ENCODE measurements at places on chromosomes 11 and 22.
A peak's percentile ranks its signal among the peaks of the same experiment; 100 is the strongest.

GRCh38 chr22:36926721-36927435 is 13.4 kb downstream of the CSF2RB start:
- no peak for DNase-seq

GRCh38 chr11:115903179-115903578 is 399.0 kb upstream of the CADM1 start:
- DNase-seq = no peak

DNA sequence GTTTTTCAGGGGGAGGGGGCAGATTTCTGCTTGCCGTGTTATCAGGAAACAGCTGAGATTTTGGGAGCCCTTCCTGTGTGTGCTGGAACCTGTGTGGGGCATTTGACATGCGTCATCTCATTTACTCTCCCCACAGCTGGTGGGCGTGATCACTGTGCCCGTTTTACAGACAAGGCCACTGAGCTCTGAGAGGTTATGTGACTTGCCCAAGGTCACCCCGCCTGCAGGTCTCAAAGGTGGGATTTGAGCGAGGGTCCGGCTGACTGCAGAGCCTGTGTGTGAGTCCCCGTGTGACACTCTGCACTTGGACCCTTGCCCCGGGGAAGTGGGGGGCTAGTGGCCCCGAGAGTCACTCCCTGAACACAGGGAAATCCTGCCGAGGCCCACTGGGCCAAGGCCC is 48.5 kb upstream of the GCAT start:
- DNase-seq = no peak

DNA sequence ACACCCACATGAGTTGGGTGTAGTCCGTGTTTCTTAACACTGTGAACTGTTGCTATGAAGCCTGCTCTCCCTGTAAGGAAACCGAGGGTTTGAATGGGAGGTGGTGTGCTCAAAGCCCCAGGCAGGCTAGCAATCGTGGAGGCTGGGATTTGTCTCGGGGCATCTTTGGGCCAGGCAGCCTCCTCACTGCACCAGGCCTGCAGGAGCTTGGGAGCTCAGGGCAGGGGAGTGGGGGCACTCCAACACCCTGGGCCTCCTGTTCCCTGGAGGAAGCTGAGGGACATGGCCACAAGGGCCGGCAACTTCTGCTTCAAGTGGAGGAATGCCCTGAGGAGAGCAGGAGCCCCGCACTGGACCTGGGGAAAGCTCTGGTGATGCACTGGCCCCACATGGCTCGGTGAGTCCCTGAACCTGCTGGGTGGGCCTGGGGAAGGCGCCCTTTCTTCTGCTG is 164.7 kb upstream of the B3GAT1 start:
- DNase-seq = no peak

- DNase-seq = no peak
Measured at GRCh38 chr22:20034143-20034542, 13.2 kb downstream of the TANGO2 start.

GRCh38 chr11:70117567-70118145 is 39.5 kb downstream of the ANO1 start:
- no peak for DNase-seq

GRCh38 chr11:12100429-12100828 is 10.0 kb upstream of the MICAL2 start:
- DNase-seq = no peak

DNA sequence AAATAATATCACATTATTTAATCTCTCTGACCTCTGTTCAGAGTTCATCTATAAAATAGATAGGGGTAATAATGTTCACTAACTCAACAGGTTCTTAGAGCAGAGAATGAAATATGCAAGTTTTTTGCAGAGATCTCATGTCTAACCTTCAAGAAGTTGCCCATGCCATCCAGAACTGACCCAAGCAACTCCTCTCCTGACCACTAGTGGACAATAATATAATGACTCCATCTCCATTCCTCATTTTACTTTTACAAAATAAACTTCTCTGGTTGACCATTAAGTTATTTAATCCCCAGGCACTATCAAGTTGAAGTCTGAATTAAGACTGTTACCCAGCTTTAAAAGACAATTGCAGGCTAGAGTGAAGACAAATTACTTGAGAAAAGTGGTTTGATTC is 382.6 kb downstream of the KCNA4 start:
- DNase-seq = no peak

DNA sequence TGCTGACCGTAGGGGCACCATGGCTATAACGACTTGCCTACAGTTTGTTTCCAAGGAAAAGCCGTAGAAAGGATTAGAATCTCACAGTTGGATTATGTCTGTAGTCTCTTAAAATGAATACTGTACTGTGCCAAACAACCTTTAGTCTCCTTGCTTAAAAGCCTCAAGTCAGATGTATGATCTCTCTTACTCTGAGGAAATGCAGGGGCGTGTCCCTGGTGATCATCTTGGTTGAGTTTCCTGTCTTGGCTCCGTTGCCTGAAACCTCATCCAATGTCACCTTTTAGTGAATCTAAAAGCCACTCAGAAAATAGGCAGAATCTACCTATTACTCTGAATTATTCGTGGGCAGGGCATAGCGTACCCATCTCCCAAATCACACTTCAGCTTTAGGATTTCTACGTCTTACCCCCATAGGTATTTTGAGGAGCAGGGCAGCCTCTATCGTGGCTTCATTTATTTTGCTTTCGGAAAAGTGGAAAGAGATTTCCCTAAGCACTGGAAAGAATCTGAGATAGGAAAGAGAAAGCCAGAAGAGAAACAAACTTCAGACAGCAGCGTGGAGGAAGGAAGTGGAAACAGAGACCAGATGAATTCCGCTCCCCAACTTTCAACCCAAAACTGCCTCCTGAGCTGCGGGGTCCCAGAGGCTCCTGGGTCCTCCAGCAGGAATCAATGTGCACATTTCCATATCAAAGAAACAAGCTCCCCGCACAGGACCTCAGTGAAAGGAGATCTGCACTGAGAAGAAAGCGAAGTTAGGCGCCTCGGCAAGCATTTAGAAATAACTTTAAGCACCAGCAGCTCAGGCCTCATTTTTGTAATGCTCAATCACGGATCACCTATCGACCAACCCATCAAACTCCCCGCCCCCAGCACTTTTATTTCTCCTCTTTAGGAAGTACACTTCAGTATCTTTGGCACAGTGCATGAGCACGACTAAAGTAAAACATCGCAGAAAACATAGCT is 245.8 kb downstream of the ETS1 start:
- DNase-seq = peak; percentile 49

GRCh38 chr11:555227-555779 is 5.2 kb downstream of the LMNTD2 start:
- DNase-seq = no peak

DNA sequence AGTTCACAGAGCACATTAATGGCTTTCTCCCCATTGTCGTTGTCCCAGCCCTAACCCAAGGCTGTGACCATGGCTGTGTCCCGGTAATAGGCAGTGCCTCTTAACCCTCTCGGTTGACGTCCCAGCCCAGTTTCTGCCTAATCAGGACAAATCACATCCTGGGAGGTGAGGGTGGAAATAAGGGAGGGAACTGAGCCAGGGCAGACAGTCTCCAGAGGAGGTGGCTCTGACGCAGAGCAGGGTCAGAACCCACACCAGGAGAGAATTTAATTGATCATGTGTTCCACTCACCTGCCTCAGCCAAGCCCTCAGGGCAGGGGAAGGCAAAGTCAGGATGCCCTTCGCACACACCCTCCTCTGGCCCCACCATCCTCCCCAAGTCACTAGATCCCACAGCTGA is 17.0 kb downstream of the SLC43A1 start:
- no peak for DNase-seq

DNA sequence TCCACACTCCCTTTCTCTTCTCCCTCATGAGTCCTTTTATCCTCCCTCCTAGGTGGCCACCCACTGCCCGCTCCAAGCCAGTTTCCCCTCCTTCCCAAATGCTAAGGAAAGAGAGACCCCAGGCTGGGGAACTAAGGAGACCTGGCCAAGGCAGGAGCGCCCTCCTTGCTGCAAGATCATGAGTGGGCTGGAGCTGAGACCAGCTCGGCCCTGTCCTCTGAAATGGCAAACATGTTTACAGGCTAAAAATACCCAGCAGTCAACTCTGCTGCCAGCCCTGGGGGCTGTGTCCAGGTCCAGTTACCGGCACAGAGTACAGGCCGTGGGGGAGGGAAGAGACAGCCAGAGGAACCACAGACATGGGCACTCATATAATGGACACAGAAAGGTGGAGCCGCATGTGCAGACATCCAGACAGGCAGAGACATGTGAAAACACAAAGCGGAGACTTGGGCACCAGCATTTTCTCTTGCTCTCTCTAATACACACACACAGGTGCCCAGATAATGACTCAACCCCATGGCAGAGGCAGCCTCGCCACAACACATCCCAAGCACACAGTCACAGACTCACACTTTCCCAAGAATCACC is 1.2 kb upstream of the AHNAK start:
- DNase-seq = no peak

- DNase-seq = no peak
Measured at GRCh38 chr22:45163099-45163450, 650 bp upstream of the NUP50 start.

DNA sequence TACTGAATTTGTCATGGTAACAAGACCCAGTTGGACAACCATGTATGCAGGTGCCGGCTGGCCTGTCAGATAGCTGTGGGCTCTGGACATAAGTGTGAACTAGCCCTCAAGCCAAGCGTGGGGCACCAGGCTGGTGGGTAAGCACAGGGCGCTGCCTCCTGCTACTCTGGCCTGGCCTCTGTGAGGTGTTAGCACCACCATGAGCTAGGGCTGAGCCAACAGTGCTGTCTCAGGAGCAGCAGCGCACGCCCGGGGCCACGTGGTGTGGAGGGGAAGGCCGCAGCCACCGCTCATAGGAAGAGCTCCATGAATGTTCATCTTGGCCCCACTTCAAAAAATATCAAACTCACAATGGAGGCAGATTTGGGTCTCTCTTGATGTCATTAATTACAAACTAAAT is 35.3 kb upstream of the GNB1L start:
- DNase-seq = no peak

Data from stimulated activated CD4-positive, alpha-beta T cell treated with anti-CD3 and anti-CD28 coated beads, Interleukin-2, amount 100 ng/mL, for 24 hours (primary cell).